ENCODE measurements at places on chromosomes 6 and 20.

DNA sequence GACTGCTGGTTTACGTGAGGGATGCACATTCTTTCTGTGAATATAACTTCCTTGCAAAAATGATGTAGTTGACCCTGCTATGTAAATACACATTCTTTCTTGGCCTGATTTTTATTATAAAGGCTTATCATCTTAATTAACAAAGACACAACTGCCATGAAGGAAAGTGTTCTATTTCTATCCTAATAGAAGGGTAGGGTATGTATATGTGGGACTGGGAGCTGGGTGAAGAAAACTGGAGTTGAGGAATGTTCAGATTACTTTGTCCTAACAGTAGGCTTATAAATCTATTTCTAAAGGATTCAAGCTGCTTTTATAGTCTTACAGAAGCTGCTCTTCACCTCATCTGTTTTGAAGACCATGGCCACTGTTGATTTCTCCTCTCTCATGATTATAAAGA is 76.5 kb upstream of the RGS17 start:
- DNase-seq: no peak

- DNase-seq: no peak
These were observed 21.7 kb downstream of the BMP7 start for GRCh38 chr20:57244627-57245214.

DNA sequence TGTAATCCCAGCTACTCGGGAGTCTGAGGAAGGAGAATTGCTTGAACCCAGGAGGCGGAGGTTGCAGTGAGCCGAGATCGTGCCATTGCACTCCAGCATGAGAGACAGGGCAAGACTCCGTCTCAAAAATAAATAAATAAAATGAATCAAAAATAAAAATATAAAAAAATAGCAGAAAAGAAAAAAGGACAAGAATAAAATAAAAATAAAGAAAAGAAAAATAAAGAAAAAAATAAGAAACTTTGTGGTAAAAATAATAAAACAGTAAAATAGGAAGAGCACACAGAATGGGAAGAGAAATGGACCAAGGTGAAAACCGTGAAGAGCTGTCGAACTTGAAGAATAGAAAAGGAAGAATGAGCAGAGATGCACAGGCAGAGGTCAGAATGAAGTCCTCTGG is 63.0 kb downstream of the SNX5 start:
- no peak for DNase-seq

GRCh38 chr6:33961691-33962090 is 157.9 kb upstream of the MLN start:
- no peak for DNase-seq

DNA sequence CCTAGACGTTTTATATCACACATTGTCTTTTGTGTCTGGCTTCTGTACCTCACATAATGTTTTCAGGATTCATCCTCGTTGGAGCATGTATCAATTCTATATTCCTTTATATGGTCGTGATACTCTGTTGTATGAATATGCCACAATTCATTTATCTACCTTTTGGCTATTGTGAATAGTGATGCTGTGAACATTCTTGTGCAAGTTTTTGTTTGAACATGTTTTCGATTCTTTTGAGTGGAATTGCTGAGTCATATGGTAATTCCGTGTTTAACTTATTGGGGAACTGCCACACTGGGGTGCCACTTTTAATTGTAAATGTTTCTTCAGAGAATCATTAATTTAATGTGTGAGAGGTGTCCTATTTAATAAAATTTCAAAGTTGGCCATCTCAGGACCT is 101.2 kb downstream of the SLC35B3 start:
- DNase-seq: no peak

DNA sequence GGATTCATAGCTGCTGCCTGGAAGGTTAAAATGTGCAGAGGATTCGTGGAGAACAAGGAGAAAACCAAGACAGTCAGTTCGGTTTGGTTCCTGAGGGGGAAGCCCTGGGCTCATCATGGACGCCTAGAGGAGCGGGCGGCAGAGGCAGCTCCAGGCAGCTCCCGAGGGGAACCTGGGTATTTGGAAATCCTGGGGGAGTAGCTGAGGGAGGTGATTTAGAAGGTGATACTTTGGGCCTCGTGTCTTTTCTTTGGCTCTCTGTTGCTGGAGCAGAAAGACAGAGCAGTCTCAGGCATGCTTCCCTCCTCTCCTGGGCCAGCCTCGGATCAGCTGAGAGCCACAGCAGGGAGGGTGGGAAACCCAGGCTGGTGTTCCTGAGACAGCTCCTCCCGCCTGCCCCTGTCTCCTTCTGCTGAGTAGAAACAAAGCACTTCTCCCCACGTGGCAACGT is 139.5 kb downstream of the DLL1 start:
- DNase-seq: no peak

- no peak for DNase-seq
These were observed 24.5 kb downstream of the KIF3B start for GRCh38 chr20:32301719-32302506.

DNA sequence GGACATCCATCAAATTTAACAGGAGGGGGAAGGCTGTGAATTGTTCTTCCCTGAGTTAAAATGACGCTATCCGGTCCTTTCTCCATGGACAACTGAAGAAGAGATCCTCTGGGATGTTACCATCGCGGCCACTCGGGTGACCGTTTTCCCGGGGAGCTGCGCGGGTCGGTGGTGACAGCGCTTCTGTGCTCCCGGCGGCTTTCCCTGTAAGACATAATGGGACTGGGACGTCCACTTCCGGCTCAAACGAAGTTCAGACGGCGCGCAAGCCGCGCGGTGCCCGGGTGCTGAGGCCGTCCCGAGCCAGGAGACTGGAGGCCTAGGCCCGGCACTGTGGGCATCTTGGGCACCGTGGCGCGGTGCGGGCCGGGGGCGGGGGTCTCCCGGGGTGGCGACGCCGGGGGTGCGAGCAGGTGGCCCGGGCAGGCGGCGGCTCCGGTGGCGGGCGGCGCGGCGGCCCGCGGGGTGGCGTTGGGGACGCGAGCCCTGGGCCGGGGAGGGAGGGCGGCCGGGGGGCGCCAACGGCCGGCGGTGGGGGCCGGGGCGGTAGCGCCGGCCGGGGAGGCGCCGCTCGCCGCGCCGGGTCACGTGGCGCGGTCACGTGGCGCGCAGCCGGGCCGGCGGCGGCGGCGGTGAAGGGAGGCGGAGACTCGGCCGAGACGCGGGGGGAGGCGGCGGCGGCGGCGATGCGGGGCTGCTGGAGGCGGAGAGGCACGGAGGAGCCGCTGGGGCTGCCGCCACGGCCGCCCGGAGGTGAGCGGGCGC is 63.6 kb downstream of the GTF2H5 start:
- peak; percentile 42 for DNase-seq

DNA sequence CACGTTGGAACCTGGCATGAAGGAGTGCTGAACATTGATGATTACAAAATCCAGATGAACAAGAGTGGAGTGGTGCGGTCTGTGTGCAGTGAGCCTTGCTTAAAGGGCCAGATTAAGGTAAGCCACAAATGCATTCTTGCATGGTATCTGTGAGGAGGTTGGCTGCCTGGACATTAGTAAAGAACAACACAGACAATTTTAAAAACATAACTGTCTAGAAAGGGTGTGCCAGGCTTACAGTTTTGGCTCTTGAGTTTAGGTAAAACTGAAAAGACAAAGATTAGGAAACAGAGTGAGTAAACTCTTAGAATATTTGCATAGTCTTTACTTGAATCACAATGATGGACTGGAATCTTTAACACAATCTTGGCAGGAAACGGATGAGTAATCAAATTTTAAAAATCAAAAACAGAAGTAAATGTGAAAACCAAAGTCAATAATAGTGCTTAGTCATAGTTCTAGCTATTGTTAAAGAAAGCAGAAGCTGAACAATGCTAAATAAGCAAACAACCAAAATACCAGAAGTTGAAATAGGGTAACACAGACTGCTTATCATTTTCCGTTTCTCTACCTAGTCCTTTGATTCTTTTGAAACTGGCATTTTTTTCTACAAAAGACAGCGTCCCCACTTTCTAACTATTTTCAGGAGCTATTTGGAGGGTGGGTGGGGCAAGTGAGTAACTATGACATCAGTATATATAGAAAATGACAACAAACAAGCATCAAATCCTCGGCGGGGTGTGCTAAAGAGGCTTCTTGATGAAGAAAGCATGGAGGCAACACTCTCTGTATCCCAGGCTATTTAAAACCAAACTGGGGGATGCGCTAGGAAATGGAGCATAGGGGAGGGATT is 185.8 kb upstream of the RAB32 start:
- DNase-seq: no peak

GRCh38 chr6:151514000-151514730 is 20.3 kb downstream of the CCDC170 start:
- DNase-seq: no peak

DNA sequence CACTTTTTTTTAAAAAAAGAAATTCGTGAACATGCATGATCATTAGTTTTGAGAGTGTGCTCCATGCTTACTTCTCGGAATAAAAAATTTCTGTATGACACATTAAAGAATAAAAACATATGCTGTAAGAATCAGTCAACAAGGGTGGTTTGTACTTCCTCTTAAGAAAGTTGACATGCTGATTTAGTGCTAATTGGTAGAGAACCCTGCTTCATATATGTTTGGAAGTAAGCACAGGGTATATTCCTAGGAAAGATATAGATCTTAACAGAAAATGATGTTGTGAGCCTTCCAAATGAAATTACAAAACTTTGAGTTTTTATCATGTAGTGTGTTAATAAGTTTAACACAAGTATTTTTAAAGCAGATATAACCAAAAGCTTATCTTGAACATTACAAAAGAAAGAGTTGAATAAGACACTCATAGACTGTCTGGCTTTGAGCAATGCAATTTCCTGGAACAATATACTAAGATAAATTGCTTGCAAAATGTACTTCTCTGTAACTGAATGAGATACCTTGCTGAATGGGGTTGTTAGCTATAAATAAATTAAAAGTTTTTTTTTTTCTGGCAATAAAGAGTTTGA is 13.8 kb upstream of the VIP start:
- DNase-seq: no peak

DNA sequence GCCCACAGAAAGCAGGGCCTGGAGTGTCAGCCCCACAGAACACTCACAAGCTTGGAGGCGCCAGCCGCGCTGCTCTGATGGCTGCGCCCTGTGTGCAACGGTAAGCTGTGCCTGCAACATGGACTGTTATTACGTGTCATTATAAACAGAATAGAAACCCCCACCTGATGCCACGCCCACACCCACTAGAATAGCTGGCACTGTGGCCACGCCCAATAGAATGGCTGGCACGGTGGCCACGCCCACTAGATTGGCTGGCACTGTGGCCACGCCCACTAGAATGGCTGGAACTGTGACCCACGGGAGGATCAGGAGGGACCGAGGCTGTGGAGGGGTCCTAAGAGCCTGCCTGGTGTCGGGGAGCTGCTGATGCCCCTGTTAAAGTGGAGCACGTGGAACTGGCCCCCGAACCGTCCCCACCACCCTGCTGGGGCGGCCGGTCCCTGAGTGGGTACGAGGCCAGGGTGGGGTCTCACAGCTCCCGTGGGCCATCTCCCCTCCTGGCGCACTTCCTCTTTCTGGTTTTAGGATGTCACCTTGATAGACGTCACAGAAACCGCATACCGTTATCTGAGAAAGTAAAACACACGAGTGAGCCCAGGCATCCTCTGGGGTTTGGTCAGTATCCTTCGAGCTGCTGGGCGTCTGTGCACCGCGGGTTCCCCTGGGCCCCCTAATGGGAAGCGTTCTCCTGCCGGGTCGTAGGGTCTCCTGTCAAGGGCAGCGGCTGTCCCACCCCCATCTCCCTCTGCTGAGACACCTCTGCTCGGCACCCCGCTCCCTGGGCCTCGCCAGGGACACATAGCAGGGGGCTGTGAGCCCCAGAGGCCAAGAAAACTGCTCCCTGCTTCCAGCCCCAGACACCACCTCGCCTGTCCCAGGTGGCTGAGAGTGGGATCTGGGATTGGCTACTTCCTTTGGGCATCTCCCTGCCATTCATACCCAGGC is 25.4 kb downstream of the SLC17A9 start:
- peak; percentile 92 for DNase-seq

DNA sequence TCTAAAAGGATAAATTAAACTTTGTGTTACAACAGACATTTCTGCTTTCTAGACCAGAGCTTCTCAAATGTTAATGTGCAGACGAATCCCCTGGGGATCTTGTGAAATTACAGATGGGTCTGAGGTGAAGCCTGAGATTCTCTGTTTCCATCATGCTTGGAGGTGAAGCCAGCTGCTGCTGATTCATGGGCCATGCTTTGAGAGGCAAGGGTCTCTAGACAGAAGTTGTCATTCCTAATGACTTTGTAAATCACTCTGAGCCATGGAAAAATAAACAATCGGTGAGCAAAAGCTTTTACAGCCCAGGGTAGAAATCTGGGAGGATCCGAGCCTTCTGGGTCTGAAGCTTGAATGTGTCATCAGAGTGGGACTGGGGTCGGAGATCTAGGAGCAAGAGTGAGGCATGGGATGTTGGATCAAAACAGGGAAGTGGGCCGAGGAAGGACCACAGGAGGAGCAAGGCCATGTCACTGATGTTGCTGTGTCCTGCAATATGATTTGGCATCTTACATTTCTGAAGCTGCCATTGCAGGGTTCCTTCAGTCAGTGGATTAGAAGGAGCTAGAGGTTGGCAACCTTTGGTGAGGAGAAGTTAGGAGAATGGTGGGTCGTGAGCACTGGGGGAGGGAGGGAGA is 77.3 kb downstream of the TRMT11 start:
- DNase-seq: no peak

GRCh38 chr6:54907355-54907754 is 60.8 kb downstream of the FAM83B start:
- no peak for DNase-seq

GRCh38 chr6:136582711-136583471 is 32.7 kb upstream of the MAP7 start:
- DNase-seq: no peak

- DNase-seq: no peak
These were observed 1.9 kb upstream of the LSM14B start for GRCh38 chr20:62120365-62120762.

GRCh38 chr6:75842191-75842590 is 93.2 kb downstream of the MYO6 start:
- no peak for DNase-seq

DNA sequence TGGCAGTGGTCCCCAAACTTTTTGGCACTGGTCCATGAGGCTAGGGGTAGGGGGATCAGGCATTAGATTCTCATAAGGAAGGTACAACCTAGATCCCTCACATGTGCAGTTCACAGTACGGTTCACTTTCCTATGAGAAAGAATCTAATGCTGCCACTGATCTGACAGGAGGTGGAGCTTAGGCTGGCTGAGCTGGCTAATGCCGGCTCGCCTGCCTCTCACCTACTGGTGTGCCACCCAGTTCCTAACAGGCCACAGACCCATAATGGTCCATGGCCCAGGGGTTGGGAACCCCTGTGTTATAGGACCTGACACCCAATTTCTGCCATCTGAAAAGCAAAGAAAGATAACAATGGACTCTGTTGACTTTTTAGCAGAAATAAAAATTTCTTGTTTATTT is 199.6 kb downstream of the GMPR start:
- no peak for DNase-seq

DNA sequence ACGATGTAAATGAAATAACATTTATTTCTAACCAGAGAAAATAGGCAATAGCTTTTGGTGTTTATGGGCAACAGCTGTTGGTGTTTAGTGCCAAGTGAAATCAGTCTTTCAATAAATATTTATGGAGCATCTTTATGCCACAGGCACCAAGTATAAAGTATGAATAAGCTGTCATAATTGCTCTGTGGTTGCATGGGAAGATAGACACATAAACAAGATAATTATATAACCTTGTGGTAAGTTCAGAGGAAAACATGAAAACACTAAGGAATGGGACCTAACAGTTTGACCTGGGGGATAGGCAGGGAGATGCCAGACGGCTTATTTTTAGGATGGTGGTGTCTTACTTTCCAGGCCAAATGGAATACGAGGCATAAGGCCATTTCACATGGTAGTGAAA is 110.9 kb downstream of the GFRAL start:
- DNase-seq: no peak
